ENCODE measurements at places on chromosomes 1 and 21. TPM values are rescaled to one million over a fixed set of nuclear protein-coding genes. Genes with fewer than 3 reads are reported as not detected.

IQCC gene
- total RNA-seq: 1.8 TPM

HSPA6 gene
- total RNA-seq: 7.1 TPM

GPR137B gene
- total RNA-seq: 18.5 TPM

TTC13 gene
- 9.6 TPM for total RNA-seq

SLC45A3 gene
- 5.2 TPM for total RNA-seq

ATP1A4 gene
- not detected for total RNA-seq

TMOD4 gene
- total RNA-seq: 0.24 TPM

ZBTB8B gene
- total RNA-seq: 0.01 TPM

TEX38 gene
- total RNA-seq: not detected

CR1 gene
- not detected for total RNA-seq

KCNH1 gene
- 1.9 TPM for total RNA-seq

C1orf185 gene
- not detected for total RNA-seq

Measured in A549 treated with AZD2906 at 1 μM for 4 hours (cell line).